ENCODE measurements at places on chromosomes 3 and 15. TPM values are rescaled to one million over a fixed set of nuclear protein-coding genes. Genes with fewer than 3 reads are reported as not detected.

Gene LRTM1
- polyA plus RNA-seq, result 106 TPM

DNA sequence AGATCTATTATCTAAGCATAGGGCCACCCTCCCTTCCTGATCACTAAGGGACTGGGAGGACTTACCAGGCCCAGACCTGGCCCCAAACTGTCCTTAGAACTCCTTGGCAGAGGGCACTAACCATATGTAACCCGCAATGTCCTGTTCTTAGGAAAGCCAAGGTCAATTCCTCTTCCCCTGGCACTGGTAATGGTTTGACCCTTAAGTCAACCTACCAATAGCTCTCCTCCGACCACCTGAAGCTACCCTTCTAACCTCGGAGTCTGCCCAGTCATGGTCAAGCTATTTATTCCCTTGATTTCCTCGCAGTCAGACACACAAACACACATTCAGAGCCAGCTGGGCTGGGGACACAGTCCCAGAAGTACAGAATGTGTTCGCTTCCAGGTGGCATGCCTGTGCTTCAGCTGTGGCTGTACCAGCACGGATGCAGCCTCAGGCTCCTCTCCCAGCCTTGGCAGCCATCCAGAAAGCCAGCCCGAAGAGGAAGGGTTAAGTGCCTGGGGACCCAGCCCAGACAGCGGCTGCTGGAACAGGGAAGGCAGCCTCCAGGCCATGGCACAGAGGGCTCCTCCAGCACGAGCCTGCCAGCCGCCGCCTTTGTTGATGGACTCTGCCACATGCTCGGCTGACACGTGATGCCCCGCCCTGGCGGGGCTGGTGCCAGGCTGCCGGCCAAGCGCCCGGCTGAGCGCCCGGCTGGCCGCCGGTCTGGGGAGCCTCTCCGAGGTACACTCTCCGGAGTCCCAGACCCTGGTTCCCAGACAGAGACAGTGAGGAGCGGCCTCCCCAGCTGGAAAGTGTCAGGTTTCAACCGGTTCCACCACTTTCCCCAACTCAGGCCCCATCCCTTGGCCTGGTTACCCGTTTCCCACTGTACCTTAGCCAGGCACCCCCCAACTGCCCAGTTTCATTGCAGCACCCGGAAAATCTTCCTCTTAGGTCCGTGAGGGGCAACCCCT lies 5.5 kb downstream of the BMF start:
- peak; percentile 86 for DNase-seq

- no peak for DNase-seq
These were observed 51.1 kb upstream of the POLG start for GRCh38 chr15:89385596-89386331.

DNA sequence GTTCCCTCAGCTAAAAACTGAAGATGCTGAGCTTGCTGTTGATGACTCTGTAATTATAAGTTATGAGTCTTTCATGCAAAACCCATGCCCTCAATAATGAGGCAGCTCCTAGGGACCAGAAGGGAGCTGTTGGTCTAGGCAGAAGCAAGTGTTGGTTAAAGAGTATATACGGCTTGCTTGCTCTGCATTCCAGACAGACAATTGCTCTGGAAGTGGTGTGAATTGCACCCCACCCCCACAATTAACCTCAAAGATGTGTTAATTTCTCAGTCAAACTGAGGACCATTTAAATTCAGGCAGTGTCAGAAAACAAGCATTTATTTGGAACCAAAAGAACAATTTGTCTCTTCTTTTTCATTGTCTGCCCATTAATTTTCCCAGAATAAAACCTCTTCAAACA lies 163.5 kb upstream of the EOMES start:
- no peak for DNase-seq

DNA sequence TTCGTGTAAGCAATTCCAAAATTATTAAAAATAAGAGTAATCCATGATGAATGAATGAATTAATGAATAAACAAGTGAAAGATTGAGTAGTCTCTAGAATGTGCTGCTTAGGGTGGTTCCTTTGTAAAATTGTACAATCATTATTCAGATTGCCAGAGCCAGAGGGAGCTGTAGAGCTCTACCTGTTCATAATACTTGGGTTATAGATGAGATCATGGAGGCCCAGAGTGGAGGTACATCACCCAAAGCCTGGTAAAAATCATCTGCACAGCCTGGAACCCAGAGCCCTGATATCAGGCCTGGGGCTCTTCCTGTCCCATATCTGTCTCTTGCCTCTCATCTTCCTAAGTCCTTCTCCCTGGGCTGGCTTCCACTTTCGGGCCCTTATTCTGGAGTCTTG lies 297.2 kb downstream of the RPLP1 start:
- no peak for DNase-seq

- DNase-seq, result no peak
These were observed 739 bp upstream of the AMOTL2 start for GRCh38 chr3:134374791-134375581.

Gene BFSP2
- not detected for polyA plus RNA-seq

DNA sequence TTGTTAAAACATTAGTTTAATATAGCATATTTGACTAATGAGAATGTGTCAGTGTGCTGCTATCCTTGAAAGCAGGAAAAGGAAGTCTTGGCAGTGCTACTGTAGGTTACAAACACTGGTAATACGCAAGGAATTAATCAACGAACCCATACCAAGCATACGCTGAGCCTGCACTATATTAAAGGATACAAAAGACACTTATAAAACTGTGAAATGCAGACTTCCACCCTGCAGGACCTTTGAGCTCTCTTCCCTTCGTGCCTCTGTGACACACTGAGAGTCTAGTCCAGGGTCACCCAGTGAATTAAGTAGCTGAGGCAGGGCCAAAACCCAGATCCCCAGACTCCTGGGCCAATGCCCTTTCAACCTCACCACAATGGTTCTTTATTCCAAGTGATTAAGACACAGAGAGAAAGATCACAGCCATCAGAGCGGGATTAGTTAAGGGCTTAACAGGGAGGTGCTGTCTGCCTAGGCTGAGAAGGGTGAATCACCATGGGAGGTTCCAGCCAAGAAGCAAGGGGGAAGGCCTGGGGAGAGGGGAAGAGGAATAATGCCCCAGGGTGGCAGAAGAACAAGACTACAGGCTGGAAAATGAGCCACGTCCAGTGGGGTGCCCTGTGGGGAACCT lies 6.8 kb downstream of the ANXA2 start:
- DNase-seq, result no peak

Gene ANKRD34C
- polyA plus RNA-seq, result not detected

Gene IL16
- 7.6 TPM for polyA plus RNA-seq

Gene PRICKLE2
- 10.6 TPM for polyA plus RNA-seq

Gene TMEM45A
- polyA plus RNA-seq, result 24.6 TPM
